Fibroblast of skin of left biceps (primary cell): ENCODE measurements at places on chromosomes 1 and 21.

DNA sequence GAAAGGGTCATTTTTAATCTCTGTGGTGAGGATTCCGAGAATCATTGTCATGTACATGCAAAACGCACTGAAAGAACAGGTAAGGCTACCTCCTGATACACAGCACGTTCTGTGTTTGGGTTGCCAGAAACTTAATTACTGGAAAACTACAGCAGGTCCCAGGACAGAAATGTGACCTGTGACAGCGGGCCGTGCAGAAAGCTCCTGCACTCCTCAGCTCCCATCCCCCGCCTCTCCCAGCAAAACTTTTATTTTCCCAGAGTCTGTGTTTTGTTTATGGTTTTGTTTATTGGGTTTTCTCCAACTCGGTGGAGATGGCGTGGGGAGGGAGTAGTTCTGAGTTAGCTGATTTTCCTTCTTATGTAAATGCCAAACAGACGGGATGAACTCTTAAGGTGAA is 44.7 kb downstream of the SLC44A3 start:
- DNase-seq: no peak

DNA sequence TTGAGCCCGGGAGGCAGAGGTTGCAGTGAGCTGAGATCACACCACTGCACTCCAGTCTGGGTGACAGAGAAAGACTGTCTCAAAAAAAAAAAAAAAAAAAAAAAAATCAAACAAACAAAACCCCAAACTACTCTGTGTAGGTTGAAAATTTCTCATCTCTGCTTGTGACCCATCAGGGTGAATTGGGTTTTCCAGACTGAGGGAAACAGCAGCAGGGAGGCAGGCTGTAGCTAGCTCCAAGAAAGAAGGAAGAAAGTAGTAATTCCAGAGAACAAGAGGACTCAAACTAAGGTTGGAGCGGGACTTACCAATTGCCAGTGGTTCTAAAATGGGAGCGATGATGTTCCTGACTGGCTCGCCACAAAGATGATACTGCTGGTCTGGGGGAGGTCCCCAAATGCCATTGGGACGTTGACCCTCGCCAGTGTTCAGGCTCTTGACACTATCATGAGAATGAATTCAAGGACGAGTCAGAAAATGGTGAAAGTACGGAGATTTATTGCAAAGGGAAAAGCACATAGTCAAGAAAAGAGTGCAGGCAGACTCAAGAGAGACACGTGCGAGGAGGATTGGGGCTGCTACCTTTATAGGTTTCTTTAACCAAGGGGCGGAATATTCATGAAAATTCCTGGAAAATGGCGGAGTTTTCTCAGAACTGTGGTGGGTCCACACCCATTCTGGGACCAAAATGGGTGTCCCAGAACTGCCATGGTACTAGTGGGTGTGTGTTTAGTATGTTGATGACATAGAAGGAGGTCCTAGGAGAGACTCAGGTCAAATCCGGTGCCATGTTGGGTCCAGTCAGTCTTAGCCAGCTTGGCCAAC is 13.4 kb downstream of the AADACL4 start:
- no peak for DNase-seq

DNA sequence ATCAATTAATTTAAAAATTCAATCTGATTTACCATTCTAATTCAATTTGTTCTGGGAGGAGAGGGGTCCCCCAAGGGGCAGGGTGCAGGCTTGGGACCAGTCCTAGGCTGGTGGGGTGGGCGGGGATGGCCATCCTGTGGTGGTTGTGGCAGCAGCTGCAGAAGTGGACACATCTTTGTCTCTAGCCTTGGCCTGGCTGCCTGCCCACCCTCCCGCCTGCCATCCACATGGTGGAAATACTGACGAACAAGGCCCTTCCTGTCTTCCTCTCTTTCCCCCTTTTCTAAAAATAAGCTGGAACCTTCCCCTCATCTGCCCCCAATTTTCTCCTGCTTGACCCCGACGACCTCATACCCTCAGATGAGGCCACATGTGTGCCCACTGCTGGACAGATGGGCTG is 130.9 kb downstream of the FOXD2 start:
- DNase-seq: no peak

DNA sequence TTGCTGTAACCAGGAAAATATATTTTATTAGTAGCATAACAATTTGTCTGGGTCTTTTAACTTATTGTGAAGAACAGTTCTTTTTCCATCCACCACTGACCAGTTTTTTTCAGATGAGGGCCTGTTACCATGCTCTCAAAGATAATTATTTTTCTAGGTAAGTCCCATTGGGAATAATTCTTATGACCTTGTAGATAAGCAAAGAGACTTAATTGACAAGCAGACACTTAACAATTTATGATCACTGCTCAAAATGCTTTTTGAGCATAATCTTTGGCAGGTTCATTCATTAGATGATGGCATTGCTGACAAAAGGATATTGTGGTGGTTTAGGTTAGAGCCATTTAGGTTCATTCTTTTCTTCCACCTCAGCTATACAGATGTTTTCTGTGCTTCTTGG is 6.6 kb downstream of the SNX27 start:
- no peak for DNase-seq

GRCh38 chr21:41000838-41001237 is 153.9 kb upstream of the DSCAM start:
- no peak for DNase-seq

DNA sequence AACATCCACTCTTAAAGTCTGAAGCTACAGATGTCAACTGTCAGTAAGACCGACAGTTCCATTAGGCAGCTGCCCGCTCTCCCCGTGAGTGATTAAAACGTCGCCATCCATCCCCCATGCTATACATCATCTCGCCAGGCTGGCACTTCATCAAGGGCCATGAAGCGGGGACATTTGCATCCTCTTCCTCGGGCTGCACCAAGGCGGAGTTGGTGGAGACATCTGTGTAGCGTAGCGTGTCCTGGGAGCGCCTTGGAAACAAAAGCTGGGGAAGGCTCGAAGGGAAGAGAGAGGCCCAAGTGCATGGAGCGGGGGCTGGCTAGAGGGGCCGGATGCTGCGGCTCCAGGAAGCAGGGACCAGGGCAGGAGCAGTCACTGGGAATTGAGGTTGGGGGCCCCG is 250.1 kb downstream of the KAZN start:
- no peak for DNase-seq

GRCh38 chr1:98398649-98399048 is 262.9 kb upstream of the SNX7 start:
- DNase-seq: peak; percentile 34

DNA sequence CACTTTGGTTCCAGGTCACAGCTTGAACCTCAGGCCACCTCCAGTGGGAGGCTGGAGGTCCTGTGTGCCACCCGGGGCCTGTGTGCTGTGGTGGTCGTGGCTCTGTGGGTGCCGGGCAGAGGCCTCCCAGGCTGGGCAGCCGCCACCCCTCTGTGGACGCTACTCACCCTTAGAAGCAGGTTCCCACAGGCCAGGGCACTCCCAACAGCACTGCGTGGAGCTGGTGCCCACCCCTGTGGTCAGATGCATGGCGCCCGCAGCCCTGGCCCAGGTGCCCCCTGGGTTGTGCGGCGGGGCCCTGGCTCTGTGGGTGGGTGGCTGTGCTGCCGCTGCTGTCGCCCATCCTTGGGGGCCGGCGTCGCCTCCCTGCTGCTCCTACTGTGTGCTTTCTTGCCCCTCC is 39.7 kb downstream of the SKI start:
- no peak for DNase-seq

DNA sequence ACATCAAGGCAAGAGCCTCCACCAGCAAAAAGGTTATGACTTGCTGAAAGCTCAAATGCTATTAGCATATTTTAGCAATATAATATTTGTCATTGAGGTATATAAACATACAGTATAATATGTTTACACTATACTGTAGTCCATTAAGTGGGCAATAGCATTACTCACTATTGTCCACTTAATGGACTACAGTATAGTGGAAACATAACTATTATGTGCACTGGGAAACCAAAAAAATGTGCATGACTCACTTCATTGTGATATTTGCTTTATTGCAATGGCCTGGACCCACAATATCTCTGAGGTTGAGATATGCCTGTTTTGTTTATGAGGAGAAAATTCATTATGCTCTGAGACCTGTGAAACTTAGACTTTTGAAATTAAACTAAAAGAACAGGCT is 300.0 kb downstream of the BARHL2 start:
- DNase-seq: no peak

GRCh38 chr1:57206038-57206437 is 217.8 kb downstream of the DAB1 start:
- DNase-seq: no peak

DNA sequence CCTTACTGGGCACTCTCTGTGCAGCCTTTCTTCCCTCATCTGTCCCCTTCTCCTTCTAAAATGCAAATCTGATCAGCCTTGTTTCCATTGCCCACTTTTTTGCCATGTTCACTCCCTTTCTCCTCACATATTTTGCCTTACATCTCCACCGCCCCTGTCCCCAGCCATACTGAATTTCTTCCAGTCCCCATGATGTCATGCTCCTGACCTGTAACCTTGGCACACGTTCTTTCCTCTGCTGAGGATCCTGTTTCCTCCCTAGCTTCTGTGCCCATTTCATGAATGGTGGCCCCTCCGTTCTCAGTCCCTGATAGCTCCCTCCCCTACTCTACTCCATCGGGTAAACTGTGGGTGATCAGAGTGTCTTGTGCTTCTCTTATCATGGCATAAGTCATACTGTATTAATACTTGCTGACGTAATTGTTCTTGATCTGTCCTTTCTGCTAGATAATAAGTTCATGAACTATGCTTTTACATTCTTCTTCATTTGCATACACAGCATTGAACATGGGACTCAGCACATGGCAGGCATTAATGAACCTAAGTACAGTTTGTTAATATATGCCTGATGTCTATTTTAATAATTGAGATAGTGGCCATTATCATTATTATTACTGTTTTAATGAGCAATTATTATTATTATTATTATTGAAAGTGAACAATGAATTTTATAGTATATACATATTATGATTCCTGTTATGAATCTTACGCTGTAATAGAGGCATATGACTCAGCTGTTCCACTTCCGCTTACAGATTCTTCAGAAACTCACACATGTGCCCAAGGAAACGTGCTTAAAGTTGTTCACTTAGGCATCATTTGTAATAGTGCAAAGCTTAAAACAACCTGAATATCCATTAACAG is 28.5 kb downstream of the MAP3K21 start:
- no peak for DNase-seq

- DNase-seq: no peak
Measured at GRCh38 chr1:231597971-231598370, 28.6 kb upstream of the DISC1 start.

- DNase-seq: no peak
Measured at GRCh38 chr21:30430170-30430655, at the start of gene KRTAP13-4. KRTAP13-4 (plus strand) TSS chr21:30430220; CDS start chr21:30430276, 56 bp downstream.

DNA sequence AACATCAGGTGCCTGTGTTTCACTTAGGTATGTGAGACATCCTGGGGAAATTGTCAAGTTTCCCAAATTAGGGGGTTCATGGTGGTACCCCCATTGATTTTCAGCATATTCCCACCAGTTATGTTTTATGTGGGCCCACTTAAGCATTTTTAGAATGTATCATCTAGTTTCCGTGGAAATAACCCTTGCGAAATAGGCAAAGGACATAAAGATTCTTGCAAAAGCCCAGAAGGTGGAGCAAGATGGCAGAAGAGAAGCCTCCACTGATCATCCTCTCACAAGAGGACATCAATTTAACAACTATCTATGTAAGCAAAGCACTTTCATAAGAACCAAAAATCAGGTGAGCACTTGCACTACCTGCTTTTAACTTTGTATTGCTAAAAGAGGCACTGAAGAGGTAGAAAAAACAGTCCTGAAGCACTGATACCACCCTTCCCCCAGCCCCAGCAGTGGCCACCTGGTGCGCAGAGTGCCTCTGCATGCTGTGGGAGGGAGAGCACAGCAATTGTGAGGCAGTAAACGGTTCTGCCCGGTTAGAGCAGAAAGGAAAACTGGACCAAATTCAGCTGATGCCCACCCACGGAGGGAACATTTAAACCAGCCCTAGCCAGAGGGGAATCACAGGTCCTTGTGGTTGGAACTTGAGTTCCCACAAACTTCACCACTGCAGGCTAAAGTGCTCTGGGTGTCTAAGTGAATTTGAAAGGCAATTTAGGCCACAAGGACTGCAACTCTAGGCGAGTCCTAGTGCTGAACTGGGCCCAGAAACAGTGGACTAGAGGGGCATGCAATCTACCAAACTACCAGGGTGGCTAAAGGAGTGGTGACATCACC is 23.2 kb downstream of the MCOLN2 start:
- DNase-seq: peak; percentile 7

DNA sequence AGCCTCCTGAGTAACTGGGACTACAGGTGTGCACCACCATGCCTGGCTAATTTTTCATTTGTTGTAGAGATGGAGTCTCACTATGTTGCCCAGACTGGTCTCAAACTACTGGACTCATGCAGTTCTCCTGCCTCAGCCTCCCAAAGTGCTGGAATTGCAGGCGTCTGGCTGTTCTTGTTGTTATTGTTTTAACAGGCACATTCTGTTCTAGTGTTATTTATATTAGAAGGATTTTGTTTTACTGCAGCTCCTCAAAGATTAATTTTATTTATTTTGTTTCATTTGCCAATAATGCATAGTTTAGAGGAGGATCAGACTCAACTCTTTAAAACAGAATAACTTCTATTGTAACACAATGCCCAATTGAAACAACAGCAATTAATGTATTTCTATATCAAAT is 35.5 kb downstream of the RGS2 start:
- DNase-seq: no peak

- no peak for DNase-seq
Measured at GRCh38 chr1:70146488-70146887, 58.9 kb downstream of the LRRC40 start.

GRCh38 chr1:166814611-166815010 is 24.7 kb upstream of the POGK start:
- no peak for DNase-seq

- no peak for DNase-seq
Measured at GRCh38 chr1:53982763-53983104, 35.3 kb downstream of the LDLRAD1 start.

DNA sequence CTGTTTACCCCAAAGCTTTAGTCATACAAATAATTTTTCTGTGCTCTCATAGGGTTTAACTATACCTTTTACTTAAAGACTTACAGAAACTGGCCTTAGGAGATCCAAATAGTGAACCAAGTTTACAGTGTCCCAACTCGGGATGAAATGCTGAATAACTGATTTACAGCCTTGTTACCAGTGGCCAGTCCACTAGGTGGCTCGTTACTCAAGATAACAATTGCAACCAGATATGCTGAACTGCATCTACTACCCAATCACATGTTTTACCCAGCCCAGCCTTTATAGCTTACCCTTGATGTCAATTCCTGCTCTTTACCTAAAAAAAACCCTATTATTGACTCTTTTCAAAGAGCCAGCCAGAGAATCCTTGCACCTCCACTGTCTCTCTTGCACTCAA is 1148.8 kb upstream of the ADGRL4 start:
- DNase-seq: no peak

GRCh38 chr1:203264052-203264501 is 34.6 kb upstream of the CHIT1 start:
- DNase-seq: no peak
